ENCODE measurements at places on chromosomes 6 and 20. TPM values are rescaled to one million over a fixed set of nuclear protein-coding genes. Genes with fewer than 3 reads are reported as not detected.

DNA sequence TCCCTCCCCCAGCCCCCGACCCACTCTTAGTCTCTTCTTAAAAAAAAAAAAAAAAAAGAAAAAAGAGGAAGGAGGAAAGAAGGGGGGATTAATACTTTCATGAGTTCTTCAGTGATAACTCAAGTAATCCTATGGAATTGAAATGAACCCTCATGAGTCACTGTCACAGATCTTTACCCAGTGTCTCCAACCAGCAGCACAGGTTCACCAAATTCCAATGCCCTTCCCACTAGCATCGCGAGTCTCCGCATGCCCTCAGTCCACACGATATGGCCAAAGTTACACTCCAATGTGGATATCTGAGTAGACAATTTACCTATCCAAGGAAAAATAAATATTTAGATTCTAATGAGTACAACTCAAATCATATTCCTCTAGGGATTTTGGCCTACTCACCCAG is 74.5 kb downstream of the MDN1 start:
- no peak for DNase-seq
- peaks cover 94% of the 10 kb centered on the region for H3K36me3 ChIP-seq
- H3K4me1 ChIP-seq: no peaks in the 10 kb centered on the region
- no peak overlapping the region for H3K27ac ChIP-seq
- no peak overlapping the region for H3K4me3 ChIP-seq

- H3K27ac ChIP-seq: no peak overlapping the region
- H3K36me3 ChIP-seq: no peaks in the 10 kb centered on the region
- H3K4me1 ChIP-seq: peaks cover 3% of the 10 kb centered on the region
- H3K4me3 ChIP-seq: no peak overlapping the region
- DNase-seq: no peak
These were observed 29.2 kb downstream of the RHAG start for GRCh38 chr6:49607391-49607982.

ZNF318 gene
- total RNA-seq: 16.3 TPM

SYNDIG1 gene
- total RNA-seq: 5.4 TPM

GRCh38 chr6:10867952-10868351 is 13.9 kb downstream of the GCM2 start:
- DNase-seq: no peak
- no peak overlapping the region for H3K4me3 ChIP-seq
- H3K4me1 ChIP-seq: no peaks in the 10 kb centered on the region
- no peak overlapping the region for H3K27ac ChIP-seq
- H3K27me3 ChIP-seq: no peaks in the 10 kb centered on the region
- no peaks in the 10 kb centered on the region for H3K36me3 ChIP-seq

DDX43 gene
- total RNA-seq: not detected
